Activated CD4-positive, alpha-beta T cell treated with anti-CD3 and anti-CD28 coated beads, Interleukin-2, amount 50 U/mL, for 4 hours (primary cell): ENCODE measurements at places on chromosomes 13 and 19.

- no peak for DNase-seq
These were observed 37.3 kb upstream of the C13orf42 start for GRCh38 chr13:51148223-51148951.

GRCh38 chr13:101305981-101306411 is 110.3 kb downstream of the NALCN start:
- no peak for DNase-seq

GRCh38 chr13:113602291-113602988 is 17.9 kb downstream of the TFDP1 start:
- DNase-seq, result no peak

DNA sequence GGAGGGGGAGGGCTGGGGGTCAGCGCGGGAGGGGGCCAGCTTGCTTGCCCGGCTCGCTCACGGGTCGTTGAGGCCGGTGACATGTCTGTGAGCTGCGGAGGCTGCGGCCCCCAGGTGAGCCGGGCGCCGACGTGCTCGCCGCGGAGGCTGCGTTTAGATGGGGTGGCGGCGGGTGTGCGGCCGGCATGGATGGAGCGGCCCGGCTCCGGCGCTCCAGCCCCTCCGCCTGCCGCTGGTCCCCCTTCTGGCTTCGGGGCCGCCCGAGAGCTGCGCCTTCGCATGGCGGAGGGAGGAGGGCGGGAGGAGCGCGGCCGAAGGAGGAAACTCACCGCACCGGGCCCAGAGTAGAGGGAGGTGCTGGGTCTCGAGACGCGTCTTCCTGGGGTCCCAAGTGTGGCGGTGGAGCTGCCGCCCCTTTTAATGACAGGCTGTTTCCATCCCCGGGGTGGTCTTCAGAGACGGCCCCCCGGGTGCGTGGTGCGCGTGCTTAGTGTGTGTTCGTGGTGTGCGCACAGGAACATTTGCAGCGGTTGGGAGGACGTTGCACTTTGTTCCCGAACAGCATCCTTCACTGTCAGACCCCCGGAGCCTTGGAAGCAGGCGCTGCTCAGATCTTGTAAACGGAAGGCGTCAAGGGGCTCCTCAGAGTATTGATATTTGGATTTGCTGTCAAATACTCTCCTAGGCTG is at the start of gene AKAP11:
AKAP11 (plus strand) TSS at position 38 of the 689 bp plus-strand sequence. CDS start 14,197 bp downstream, outside the sequence.
- peak; percentile 25 for DNase-seq

DNA sequence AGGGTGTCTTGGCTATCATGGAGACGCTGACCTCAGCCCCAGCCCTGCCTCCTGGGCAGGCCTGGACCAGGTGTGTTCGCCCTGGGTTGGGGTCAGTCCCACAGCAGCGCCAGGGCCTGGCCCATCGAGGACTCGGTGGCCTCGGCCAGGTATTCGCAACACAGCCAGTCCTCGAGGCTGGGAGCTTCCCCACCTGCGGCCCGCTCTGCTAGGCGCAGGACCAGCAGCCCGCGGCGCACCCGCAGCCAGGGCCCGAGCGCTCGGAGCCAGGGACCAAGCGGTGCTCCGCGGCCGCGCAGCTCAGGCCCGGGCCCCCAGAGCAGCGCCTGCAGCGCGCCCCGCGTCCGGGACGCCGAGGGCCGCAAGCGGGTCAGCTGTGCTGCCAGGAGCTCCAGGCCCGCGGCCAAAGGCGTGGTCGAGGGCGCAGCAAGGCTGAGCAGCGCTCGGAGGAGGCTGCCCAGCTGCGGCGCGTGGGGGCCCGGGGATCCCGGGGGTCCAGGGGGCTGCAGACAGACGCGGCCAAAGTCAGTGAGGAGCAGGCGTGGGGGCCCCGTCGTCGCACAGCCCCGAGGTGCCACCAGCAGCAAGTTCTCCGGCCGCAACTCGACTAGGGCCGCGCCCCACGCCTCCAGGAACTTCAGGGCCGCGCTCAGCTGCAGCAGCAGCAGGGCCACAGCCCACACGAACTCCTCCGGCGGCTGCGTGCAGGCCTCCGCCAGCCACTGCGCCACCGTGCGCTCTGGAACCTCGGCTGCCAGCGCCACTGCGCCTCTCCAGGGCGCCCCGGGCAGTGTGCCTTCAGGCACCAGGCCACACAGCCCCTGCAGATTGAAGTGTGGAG is 6.2 kb downstream of the PEAK3 start:
- no peak for DNase-seq
